ENCODE measurements at places on chromosomes 7 and 10. TPM values are rescaled to one million over a fixed set of nuclear protein-coding genes. Genes with fewer than 3 reads are reported as not detected.

DNA sequence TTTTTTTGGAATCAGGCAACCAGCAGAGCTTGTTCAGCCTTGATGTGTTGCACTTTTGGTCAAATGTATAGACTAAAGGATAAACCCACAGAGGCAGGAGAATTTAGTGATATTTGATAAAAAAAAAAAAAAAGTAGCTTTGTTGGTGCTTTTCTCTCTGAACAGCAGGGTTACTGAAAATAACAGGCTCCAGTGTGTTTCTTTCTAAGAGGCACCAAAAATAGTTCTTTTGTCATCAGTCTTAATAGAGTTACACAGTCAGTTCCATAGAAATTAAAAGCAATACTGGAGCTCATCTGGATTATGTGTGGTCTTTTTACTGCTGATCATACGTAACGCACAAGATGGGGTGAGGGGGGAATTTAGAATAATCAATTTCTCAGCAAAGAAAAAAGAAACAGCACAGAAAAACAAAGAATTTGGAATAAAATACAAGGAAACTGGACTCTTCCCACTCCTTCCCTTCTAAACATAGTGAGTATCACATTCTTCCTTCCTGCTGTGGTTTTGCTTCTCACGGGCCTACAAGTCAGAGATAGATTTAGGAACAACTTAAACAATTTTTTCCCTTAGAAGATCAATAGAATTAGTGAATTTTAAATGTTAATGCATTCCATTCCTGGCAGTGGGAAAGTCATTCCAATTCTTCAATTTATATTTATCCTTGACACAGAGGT, 178.8 kb upstream of the AKR1E2 start:
- DNase-seq = no peak

DNA sequence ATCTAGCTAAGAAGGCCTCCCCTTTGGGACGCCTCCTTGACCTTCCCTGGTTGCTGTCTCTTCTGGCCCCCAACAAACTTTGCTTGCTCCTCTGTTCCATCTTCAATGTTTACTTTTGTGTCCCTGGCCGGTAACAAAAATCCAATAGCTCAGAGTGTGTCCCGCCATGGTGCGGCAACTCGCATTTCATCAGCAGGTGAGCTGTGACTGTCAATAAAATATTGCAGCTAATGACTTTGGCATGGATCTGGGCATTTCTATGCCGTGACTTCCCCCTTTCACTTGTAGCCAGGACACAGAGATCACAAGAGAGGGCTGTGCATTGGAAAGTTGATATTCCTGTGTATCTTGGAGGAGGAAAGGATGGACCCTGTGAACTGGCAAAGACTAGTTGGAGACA, 317.6 kb downstream of the RPS24 start:
- no peak for DNase-seq

STOX1 gene
- 1.9 TPM for polyA plus RNA-seq

KLLN gene
- 0.19 TPM for polyA plus RNA-seq

GRCh38 chr7:87202705-87203104, 16.8 kb downstream of the TMEM243 start:
- DNase-seq = no peak

EPHA1 gene
- polyA plus RNA-seq = 0.12 TPM

GRCh38 chr10:21388589-21388988, 136.9 kb downstream of the SKIDA1 start:
- no peak for DNase-seq

GRCh38 chr7:78057571-78057970, 259.0 kb downstream of the PHTF2 start:
- DNase-seq = no peak

CALHM3 gene
- polyA plus RNA-seq = not detected

LRRD1 gene
- polyA plus RNA-seq = not detected

- peak; percentile 54 for DNase-seq
Observed at GRCh38 chr10:35336921-35337823, 863 bp downstream of the CCNY start.

DNA sequence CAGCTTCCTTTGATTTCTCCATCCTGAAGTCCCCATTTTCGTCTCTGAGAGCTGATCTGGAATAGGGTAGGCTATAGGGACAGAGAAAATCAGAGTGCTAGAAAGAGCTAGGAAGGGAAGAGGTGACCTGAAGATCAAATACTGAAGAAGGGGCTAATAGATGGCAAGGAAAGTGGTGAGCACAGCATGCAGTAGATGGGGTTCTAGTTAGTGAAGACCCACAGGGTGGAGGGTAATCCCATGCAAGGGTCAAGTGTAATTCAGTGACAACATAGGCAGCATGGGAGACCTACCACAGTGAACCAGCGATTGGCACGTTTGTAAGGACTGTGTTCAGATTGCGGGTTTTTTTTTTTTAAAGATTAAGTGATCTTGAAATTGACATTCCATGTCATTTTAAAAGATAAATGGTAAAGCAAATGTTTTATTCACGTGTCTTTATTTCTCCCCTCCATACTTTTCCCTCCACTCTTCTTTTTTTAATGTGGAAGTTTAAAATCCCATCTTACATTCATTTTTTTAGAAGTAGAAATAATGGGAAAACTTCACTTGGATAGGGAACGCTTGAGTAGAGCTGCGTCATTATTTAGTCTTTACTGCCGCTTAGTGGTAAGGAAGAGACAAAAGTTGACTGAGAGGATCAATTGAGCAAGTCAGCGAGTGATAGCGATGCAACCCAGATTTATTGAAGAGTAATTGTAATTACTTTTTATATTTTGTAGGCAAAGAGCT, 21.0 kb upstream of the ABI1 start:
- no peak for DNase-seq

- DNase-seq = no peak
Observed at GRCh38 chr10:88095223-88095721, 231.8 kb downstream of the PTEN start.

GRCh38 chr10:93437946-93438612, 44.1 kb downstream of the MYOF start:
- no peak for DNase-seq

DNA sequence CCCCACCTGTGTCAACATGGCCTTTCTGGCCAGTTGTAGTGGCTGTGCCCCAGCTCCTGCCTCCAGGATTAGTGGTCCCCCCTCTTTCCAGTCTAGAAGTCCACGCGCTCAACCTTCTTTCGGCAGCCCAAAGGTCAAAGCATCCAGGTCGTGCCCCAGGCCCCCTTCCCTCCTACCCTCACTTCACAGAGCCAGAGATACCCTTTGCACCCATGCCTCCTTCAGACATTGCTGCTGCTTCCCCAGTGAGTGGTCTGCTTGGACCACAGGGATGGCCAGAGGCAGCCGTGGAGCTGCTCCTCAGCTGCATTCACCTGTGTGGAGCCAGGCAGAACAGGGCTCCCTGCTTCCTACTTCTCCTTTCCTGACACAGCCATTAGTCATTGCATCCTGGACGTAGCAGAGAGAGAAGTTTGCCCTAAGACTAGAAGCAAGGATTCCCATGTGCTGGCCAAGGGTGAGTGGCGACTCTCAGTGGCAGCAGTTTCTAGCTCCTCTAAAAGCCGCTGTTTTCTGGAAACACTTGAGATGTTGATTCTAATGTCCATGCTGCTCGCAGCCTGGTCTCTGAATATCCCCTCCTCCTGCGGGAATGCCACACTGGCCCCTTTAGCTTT, 243.1 kb upstream of the SHH start:
- no peak for DNase-seq

DNA sequence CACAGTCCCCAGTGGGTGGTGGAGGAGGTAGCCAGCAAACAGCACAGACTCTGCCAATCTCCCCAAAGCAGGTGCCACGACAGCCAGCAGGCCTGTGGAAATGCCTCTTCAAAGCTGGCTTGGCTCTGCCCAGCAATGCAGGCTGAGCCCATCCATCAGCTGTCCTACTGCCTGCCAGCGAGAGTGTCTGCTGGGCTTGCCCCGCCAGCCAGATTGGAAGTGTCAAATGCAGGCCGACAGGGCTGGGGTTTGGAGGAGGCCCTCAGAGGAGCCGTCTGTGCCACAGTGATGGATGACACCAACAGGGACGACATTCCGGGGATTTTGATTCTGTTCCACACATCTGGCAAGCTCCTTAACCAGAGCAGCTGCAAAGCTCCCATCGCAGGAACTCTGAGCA, 16.7 kb downstream of the HABP2 start:
- peak; percentile 56 for DNase-seq

Measured in heart right ventricle (tissue), 16 donors.